ENCODE measurements at places on chromosomes 3 and 15.

GRCh38 chr3:36560685-36561084, 180.4 kb downstream of the STAC start:
- no peak for DNase-seq

DNA sequence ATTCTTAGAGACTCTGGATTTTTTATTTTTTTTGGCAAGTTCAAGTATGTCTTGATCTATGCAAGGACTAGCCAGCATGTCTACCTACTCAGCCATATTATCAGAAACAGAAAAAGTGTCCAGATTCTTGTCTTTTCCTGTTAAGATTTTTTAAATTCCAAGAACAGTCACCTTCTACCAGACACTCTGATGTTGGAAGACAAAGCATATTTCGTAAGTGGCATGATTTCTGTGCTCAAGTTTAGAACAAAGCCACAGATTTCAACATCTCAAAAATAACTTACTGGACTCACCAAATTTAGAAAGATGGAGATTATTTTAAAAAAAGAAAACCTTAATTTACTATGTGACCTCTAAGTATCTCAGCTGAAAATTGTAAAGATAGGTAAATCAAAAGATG, 61.9 kb downstream of the GOLGA6L7 start:
- DNase-seq: no peak

GRCh38 chr3:170622369-170623159, 36.7 kb upstream of the SLC7A14 start:
- no peak for DNase-seq

GRCh38 chr15:98823012-98823458, 174.7 kb downstream of the IGF1R start:
- DNase-seq: peak; percentile 1

DNA sequence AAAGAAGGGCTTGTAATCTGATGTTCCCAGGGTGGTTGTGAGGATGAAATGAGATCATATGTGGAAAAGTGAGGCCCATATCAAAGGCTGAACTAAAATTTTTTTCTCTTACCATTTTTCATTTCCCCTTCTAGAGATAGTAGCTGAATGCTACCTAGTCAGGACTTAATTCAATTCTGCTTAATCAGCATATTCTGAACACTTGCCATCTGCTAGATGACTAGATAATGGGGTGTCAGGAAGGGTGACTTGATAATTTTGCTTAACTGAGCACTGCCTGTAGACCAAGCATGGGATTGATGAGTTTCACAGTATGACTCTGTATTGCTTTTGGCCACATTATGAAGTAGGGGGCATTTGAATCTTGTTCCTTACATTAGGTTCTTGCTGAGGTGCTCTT, 136.2 kb downstream of the CHST2 start:
- DNase-seq: no peak

DNA sequence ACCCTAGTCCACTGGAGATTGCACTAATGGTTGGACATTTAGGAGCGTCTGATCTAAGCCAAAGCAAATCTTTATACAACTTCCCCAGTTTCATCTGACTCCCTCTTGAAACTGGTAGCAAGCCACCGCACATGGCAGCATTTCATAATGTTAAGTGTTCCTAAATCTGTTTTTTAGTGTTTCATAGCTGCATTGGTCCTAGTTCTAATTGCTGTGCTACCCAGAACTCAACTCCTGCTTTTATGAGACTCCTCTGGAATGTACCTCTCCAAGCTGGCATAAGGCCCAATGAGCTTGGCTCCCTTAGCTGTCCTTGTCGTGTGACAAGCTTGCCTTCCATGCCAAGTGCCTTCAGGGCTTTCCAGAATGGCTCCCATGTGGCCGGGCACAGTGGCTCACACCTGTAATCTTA, 65.3 kb upstream of the FLNB start:
- DNase-seq: no peak

- DNase-seq: no peak
Measured at GRCh38 chr3:26264708-26265107, 357.9 kb upstream of the LRRC3B start.

GRCh38 chr3:170724599-170725280, 138.9 kb upstream of the SLC7A14 start:
- DNase-seq: no peak

DNA sequence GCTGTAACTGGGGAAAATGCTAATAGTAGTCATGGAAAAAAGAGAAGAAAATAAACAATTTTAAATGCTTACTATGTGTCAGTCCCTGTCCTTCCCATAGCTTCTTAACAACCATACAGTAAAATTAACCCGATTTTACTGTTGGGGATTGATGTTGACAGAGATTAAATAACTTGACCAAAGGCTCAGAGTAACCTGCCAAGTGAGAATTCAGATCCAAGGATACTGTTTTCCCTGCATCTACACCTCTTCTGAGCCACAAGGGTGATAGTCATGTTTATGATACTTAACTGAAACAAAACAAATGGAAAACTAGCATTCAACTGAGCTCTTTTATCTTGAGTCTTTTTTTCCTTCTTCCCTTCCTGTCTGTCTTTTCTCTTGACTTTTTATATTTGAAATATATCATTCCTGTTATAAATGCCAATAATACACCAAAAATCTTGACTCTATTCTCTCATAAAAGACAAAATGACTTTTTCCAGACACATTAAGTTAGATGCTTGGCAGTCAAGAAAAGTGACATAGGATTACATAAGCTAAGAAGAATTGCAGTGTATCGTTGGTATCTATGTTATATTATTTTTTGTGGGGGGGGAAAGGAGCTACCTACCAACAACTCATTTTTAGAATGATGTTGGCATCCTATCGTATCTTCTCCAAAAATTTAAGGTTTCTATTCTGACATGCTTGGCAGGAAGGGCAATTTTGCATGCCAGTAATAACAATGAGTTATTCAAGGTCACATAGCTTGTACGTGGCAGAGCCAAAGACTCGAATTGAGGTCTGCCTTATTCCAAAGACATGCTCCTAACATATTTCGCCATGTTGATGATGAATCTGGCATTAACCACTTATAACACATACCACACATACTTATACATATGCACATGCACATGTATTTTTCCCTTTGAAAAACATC, 306.6 kb upstream of the KCNH8 start:
- no peak for DNase-seq

DNA sequence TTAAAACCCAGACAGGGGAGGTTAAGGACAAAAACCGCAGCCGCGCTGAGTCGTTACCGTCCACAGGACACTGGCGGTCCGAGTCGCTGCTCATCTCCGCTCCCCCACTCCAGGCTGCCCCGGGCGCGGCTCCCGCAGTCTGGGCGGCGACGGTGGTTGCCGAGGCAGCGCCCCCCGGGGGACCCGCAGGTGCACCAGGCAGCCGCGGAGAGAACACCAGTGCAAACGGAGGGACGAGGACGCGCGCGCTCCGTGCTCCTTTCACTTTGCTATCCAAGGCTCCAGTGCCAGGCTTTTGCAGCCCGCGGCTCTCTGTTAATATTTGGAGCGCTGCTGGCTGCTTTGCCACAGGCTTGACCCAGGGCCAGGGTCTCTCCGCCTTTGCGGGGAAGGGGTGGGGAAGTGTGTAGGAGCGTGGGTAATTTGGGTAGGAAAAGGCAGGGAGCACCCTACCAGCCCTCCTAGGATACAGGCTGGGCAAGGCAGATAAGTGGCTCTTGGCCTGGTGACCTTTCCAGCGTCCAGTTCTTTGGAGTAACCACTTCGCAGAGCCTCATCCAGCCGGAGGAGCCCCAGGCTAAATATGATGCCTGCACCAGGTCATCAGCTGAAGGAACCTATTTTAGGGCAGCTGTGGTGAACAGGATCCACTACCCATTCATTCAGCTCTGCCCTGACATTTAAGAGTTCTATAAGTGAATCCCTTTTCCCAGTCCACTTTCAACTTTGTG, at the start of gene GADL1:
Gene GADL1 (minus strand): TSS at position 141 of the 731 bp plus-strand sequence. CDS start 47 bp downstream, at position 94.
- no peak for DNase-seq

- no peak for DNase-seq
Measured at GRCh38 chr3:43960448-43960840, 269.7 kb downstream of the ABHD5 start.

- no peak for DNase-seq
Measured at GRCh38 chr3:81723732-81724313, 37.6 kb downstream of the GBE1 start.

DNA sequence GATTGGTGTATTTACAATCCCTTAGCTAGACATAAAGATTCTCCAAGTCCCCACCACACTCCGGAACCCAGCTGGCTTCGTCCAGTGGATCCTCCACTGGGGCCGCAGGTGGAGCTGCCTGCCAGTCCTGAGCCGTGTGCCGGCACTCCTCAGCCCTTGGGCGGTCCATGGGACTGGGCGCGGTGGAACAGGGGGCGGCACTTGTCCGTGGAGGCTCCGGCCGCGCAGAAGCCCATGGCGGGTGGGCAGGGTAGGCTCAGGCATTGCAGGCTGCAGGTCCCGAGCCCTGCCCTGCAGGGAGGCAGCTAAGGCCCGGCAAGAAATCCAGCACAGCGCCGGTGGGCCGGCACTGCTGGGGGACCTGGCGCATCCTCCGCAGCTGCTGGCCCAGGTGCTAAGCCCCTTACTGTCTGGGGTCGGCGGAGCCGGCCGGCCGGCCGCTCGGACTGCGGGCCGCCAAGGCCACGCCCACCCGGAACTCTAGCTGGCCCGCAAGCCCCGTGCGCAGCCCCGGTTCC, 3.5 kb upstream of the RNU5B-1 start:
- DNase-seq: no peak

DNA sequence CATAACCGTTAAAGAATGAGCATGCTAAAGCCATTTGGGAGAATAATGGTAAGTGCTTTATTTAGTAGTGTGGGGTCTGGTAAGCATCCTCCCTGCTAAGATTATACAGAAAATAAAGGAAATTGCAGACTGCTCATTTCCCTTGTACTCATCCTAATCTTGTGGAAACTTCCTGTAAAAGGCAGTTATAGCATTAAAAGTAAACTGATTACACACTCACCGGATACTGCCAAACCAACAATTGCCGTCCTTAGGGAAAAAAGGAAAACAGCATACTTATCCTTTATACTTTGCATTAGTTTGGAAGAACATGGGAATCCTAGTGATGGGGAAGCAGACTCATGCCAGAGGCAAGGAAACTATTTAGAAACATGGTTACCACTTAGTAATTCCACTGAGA, 5.3 kb upstream of the SPRED1 start:
- DNase-seq: no peak

- DNase-seq: no peak
Measured at GRCh38 chr3:8996681-8997121, 33.4 kb upstream of the RAD18 start.

DNA sequence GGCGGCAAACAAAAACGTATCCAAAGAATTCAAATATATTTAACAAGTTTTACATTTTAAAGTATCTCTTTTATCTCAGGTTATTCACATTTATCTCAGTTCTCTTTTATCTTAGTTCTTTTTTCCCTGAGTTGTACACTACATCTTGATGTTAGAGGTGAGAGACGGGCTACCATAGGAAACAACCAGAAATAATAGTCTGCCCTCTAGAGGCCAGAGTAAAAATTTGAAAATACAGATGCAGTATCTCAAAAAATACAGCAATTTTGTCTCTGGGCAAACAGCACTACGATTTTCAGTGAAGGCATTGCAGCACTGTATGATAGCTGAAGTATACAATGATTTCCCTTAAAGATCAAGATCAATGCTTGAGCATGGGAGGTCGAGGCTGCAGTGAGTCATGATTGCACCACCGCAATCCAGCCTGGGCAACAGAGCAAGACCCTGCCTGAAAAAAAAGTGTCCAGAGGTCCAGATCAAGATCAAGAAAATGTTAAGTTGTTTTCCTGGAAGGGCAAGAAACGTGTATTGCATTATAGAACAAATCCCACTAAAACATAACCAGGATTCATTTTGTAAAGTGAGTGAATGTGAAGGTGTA, 82.6 kb upstream of the ATP11B start:
- no peak for DNase-seq

DNA sequence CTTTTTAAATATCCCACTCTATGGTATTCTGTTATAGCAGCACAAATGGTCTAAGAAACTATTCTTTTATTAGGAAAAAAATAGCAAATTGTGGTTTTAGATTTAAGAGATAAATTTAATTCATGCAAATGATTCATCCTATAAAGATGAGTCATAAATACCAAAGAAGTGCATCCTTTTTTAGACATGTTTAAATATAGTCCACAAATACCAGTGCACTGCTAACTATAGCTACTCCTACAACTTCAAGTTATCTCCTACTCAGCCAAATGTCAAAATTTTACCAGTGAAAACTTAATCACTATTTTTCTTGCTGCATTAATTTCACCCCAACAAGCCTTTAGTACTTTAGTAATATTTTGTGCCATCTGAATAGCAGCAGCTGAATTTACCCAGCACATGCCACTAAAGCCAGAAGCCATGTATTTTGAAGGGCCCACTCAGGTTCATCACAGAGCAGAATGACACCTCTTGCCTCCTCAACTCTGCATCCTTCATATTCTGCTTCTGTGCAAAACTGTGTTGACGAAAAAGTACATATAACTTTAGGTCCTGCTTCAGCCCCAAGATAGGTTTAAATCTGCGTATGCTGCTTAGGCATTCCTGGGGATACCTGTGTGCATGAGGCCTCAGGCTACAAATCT, 24.9 kb downstream of the CX3CR1 start:
- DNase-seq: no peak

GRCh38 chr3:127698691-127699415, 26.1 kb downstream of the ABTB1 start:
- DNase-seq: no peak

- no peak for DNase-seq
Measured at GRCh38 chr15:95603802-95604201, 726.7 kb upstream of the NR2F2 start.

DNA sequence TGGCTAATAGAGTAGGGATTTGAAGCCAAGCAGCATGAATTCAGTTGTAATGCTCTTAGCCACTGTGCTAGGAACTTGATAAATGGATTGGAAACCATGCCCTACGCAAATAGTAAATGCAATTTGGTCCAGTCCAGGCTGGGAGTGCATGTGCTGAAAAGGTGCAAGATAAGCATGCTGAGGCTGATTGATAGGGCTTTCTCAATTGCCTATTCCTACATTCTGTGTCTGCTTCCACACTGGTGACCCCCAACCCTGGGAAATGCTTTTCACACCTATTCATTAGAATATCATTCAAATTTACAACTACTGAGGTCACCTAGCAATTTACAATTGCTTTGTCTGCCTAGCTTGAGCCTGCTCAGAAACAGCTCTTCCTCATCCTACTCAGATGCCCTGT, 84.7 kb upstream of the SLC25A36 start:
- no peak for DNase-seq

DNA sequence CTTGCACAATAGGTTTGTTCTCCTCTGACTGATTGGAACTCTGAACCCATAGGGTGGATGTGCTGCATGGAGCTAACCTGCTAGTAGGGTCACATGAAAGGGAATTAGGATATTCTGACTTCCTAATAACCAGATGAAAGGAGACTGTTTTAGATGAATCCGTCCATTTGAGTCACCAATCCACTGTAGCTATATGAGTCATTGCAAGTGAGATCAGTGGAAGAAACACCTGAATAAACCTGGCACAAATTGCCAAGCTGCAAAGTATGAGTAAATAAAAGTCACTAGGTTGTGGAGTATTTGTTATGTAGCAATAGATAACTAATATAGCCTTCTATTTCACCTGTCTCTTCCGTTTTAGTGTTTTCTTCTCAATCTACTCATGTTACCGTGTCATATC, 584.4 kb downstream of the PDCD6IP start:
- no peak for DNase-seq
